ENCODE measurements at places on chromosomes 12 and 14.

GRCh38 chr12:66237505-66238175, 48.6 kb downstream of the IRAK3 start:
- DNase-seq = no peak

GRCh38 chr12:127516467-127516866, 750.5 kb upstream of the TMEM132C start:
- DNase-seq = no peak

DNA sequence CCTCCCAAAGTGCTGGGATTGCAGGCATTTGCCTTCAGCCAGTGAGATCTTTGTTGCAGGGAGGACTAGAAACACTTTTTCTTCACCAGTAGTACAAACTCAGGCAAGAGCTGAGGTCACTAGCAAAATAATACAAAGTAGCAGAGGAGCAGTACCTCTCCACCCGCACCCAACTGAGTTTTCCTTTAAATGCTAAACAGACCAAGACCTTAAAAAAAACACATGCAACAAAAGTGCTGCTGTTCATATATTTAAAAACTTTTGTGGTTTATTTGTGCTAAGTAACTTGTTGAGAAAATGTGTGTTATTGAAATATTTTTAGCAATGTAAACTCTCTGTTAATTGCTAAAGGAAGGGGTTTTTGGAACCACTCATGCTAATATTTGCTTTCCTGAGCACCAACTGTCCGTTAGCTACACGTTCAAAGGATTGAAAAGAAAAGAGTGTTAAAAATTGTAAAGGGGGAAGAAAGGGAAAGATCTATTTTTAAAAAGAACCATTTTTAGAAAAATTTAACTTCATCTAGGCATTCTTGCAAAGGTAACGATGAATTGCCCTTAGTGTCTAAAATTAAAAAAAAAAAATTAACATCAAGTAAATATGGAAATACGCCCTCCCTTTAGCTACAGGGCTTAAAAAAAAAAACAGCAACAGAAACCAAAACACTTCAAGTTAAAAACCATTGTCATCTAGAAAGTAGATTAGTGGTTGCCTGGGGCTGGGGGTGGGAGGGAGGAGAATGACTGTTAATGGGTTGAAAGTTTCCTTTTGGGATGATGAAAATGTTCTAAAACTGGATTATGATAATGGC, 114.0 kb upstream of the KRAS start:
- peak; percentile 29 for DNase-seq

DNA sequence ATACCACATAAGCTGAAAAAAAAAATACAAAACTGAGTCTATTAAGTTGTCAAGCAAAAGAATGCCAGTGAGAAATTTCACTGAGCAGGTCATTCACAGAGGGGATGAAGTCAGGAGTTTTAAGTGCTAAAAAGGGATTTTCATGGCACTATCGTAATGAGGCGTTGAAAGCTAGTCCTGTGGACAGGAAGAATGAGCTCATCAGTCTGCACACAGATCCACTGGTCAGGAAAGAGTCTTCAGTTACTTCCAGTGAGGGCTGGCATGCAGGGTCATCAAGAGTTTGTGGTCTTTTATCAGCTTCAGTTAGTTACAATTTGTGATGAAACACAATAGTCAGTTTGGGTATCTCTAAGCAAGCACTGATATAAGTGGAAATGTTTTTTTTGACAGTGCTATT, 88.1 kb upstream of the WSCD2 start:
- no peak for DNase-seq

DNA sequence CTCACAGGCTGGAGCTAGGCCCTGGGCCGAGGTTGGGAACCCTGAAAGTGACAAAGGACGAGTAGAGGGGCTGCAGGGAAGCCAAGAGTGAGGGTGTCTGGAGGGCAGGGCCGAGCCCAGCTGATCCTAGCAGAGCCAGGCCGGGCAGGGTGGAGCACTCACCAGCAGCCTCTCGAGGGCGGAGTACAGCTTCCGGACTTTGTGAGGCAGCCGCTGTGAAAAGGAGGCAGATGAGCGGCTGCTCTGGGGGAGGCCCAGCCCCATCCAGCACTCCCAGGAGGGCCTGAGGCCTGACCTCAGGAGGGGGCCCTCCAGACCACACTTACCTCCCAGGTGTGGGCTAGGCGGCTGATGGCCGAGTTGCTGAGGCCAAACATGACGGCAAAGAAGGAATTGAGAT, 14.7 kb upstream of the ENDOU start:
- no peak for DNase-seq

- DNase-seq = no peak
Measured at GRCh38 chr12:131758016-131758739, 47.3 kb downstream of the SFSWAP start.

- peak; percentile 64 for DNase-seq
Measured at GRCh38 chr14:64692986-64693809, 11.0 kb upstream of the PLEKHG3 start.

- no peak for DNase-seq
Measured at GRCh38 chr14:71672596-71672995, 259.6 kb upstream of the RGS6 start.

DNA sequence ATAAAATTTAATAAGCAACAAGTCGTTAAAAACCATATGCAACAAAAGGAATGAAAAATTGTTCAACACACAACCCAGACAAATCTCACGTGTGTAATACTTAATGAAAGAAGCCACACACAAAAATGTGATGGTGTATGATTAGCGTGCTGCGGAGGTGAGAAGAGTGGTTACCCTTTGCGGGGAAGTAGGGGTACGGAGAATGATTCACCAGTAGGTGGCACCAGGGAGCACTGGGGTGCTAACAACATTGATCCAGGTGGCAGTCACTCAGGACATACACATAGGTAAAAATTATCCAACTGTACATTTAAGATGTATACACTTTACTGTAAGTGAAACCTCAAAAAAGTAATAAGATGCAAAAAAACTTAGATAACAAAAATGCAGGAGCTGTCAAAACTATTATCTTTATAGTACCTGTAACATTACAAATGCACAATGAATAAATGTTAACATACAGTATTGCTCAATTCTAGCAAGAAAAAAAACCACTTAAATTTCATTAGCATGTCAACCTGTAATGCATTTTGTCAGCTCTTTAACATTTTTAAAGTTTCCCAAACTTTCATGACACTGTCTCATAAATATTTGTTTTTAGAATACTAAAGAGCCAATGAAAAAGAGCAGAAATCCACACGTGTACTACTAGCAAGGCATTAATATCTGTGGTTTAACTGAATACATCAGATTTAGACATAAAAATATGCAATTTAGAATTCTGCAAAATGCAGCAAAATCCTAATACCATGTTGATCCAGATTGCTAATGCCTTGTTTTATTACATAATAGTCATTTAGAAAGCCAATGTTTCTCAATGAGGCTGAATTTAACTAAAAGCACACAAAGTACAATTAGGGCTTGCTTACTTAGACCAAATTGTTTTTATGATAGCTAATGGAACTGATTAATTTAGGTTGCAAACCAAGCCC, 46.7 kb downstream of the TMCC3 start:
- peak; percentile 53 for DNase-seq

DNA sequence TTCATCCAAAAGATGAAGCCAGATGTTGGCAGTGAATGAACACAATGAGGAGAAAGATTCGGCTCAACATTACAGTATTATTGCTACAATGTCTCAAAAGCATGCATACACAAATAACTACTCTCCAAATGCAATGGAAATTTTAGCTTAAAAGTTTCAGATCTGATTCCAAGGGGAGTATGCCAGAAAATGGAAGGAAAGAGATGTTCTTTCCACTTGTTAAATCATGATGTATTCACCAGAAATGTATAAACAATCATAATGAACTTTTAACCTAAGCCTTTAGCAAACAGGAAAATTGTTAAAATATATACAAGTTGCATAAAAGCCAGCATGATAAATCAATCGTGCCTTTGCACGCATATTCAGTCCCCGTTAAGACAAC, 62.1 kb downstream of the SH2B3 start:
- no peak for DNase-seq

- DNase-seq = no peak
Measured at GRCh38 chr12:79927772-79928474, 7.0 kb downstream of the PPP1R12A start.

- no peak for DNase-seq
Measured at GRCh38 chr12:47954467-47955045, 8.8 kb upstream of the TMEM106C start.

DNA sequence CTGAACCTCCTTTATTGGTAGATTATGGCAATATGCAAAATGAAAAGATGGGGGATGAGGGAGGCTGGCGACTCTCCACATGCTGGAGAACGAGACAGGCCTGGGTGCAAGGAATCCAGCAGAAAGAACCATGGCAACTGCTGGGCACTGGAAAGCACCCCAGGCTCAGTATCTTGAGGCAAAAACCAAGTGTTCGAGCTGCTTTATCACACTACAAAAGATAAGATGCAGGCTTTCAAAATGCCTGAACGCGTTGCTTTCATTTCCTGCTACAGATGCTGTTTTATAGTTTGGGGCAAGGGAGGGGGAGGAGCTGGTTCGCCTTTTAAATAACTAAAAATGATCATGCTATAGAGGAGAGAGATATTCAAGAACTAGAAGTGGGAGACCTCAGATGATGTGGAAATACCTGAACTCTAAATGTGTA, 38.9 kb downstream of the NIN start:
- no peak for DNase-seq

- no peak for DNase-seq
Measured at GRCh38 chr12:85747941-85748495, 88.2 kb downstream of the RASSF9 start.

GRCh38 chr14:28061006-28061405, 705.6 kb upstream of the FOXG1 start:
- no peak for DNase-seq

- no peak for DNase-seq
Measured at GRCh38 chr14:45621731-45622130, 368.7 kb upstream of the MIS18BP1 start.

- no peak for DNase-seq
Measured at GRCh38 chr14:97277711-97278110, 480.5 kb downstream of the VRK1 start.

GRCh38 chr12:113060336-113060960, 3.9 kb downstream of the DTX1 start:
- DNase-seq = no peak

- DNase-seq = no peak
Measured at GRCh38 chr14:71863049-71863448, 69.2 kb upstream of the RGS6 start.

GRCh38 chr12:94101738-94102660, 46.4 kb upstream of the PLXNC1 start:
- DNase-seq = peak; percentile 92

- DNase-seq = no peak
Measured at GRCh38 chr14:105867961-105868599, 341.7 kb downstream of the TMEM121 start.

DNA sequence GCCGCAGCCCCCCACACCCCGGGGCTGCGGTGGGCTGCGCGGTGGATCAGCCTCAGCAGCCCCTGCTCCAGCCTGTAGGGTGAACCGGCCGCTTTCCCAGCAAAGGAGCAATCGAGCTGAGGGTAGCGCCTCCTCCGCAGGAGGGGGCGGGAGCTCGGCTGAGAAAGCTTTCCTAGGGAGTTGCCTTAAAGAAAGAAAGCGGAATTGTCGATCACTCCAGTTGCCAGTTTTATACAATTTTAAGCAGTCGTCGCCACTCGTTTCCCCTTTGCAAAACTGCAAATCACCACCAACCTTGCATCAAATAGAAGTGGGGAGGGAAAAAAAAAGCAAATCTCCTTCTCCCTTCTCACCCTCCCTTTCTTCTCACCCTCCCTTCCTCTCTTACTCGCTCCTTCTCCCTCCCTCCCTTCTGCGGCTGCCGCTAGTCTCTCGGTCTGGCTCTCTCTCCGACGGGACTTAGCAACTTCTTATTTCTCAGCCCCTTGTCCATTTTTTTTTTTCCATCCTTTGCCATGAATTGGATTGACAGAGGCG, at the start of gene PDE3A:
Gene PDE3A, plus strand, starts transcription at position 424 of the 537 bp plus-strand sequence. CDS start 748 bp downstream, outside the sequence.
- DNase-seq = peak; percentile 84

DNA sequence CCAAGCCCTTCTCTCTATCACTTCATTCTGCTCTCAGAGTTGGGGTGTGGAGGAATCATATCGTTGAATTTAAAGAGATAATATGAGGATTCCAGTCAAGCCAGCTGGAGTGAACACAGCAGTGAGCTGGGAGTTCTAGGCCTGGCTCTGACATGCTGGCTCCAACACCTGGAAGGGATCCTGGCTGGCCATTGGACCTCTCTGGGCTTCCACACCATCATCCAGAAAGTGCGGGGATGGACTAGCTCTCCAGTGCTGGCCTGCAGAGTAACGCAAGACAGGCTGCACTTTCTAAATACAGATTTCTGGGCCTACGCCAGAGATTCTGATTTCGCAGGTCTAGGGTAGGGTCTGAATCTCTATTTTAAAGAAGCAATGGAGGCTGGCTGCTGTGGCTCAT, 34.8 kb upstream of the HDAC7 start:
- no peak for DNase-seq

DNA sequence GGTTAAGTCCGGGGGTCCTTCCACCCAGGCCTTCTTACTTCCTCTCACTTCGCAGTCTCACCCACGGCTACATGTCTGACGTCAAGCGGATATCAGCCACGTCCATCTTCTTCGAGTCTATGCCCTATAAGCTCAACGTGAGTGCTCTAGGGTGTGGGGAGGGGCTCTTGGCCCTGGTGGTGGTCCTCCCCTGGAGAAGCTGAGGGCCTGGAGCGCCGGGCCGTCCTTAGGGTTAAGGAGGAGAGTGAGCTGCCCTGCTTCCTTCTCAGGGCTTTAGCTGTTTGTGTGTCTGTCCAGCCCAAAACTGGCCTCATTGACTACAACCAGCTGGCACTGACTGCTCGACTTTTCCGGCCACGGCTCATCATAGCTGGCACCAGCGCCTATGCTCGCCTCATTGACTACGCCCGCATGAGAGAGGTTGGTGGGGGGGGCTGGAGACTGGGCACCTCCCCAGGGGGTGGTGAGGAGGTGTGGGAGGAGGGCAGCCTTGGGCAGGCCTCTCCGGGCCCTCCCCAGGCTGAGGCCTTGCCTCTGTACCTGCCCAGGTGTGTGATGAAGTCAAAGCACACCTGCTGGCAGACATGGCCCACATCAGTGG, 2.7 kb downstream of the SHMT2 start:
- no peak for DNase-seq

- DNase-seq = peak; percentile 20
Measured at GRCh38 chr14:67358924-67359774, 455 bp downstream of the ATP6V1D start.

DNA sequence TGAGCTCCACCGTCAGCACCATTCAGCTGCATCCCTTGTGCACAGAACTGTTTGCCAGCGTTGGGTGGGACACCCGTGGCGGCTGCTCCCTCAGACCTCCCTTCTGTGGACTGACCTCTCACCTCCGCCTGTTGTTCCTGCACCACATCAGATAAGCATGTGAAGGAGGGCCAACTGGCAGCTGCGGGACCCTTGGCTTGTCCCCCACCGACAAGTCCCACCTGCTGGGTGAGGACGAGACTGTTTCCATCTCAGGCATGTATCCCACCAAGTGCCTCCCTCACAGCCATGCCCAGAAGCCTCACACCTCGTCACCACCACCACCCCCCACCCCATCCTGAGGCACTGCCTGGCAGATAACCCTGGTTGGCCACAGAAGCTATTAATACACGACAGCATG, 18.6 kb upstream of the TEAD4 start:
- no peak for DNase-seq

DNA sequence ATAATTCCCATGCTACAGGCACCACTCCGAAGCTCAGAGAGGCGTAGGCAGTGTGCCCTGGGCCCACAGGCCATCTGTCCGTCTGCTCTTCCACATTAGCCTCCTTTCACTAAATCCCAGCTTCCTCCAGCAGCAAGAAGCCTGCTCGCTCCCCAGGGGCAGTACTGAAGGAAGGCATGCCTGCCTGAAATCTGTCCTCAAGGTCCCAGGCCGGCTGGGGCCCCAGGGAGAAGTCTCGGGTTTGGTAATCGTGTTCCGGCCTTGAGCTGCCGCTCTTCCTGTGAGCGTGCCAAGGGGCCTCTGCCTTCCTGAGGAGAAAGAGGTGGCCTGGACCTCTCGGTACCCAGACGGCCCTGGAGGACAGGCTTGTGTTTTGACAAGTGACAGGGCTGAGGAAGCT, 15.2 kb upstream of the DLK1 start:
- DNase-seq = no peak

Measured in suppressor macrophage treated with lipopolysaccharide for 1 hour (primary cell).